CD4-positive, alpha-beta T cell treated with Interleukin-2 at 100 ng/mL for 4 hours (primary cell): ENCODE measurements at places on chromosomes 1 and 21.

DNA sequence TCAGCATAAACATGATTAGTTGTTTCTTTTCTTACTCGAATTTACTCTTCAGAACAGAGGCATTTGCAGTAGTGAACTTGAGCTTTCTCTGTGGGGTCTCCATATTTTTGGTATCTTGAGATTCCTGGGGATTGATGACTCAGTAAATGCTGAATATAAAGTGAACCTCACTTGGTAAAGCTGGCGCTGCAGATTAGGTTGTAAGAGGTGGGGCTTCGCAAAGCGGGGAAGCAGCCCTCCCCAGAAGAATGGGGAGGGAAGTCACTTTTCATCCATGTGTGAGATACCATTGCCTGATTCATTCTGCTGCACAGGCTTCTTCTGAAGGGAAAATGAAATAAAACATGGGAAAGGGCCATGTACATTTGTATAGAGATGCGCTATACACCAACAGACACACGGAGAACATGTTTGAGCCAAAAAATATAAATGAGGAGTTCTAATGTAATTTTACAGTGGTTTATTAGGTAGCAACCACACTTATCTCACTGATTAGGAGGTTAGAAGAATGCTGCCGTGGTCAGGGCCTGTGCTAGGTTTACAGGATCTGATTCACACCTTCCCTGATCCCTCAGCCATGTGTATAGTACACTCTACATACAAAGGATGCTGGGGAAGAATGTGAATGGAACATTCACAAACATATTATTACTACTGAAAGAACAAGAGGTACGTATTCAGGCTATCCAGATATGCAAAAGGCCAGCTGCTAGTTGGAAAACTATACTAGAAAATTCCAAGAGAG is 63.5 kb downstream of the DNTTIP2 start:
- DNase-seq: no peak

- no peak for DNase-seq
These were observed 12.6 kb downstream of the SUCO start for GRCh38 chr1:172545396-172546004.

GRCh38 chr1:114318961-114319360 is 165.3 kb upstream of the SYT6 start:
- no peak for DNase-seq

DNA sequence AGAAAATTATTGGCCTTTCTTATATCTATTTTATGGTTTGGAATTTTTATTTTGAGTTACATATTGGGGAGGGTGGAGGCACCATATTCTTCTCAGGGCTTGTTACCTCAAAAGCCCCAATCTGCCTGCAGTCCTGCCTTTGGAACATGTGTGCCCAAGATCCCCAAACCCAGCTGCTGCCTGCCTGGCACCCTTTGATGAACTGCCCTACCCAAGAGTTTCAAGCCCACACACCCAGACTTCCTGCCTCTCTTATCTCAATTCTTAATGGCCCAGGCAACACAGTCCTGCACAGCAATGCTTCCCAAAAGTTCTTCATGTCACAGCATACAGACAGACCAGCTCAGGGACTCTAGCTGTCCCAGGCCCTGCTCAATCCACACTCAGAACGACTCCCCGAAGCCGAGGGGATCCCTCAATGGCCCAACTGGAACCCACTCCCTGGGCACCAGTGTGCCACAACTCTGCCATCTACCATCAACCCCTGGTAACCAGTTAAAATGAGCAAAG is 19.2 kb downstream of the OLFML2B start:
- no peak for DNase-seq

DNA sequence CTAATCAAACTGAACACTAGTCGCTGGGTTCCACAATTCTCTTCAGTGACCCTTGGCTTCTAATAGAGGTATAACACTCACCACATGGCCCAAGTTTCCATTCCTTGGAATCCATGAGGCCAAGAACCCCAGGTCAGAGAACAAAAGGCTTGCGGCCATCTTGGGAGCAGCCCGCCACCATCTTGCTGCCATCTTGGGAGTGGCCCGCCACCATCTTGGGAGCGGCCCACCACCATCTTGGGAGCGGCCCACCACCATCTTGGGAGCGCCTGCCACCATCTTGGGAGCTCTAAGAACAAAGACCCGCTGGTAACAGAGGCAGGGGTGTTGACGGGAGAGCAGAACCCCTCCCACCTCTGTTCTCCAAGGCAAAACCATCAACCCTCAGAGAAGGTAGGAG is 493.4 kb downstream of the MATN1 start:
- no peak for DNase-seq

- no peak for DNase-seq
These were observed 122.1 kb downstream of the UBR4 start for GRCh38 chr1:19087737-19088594.

DNA sequence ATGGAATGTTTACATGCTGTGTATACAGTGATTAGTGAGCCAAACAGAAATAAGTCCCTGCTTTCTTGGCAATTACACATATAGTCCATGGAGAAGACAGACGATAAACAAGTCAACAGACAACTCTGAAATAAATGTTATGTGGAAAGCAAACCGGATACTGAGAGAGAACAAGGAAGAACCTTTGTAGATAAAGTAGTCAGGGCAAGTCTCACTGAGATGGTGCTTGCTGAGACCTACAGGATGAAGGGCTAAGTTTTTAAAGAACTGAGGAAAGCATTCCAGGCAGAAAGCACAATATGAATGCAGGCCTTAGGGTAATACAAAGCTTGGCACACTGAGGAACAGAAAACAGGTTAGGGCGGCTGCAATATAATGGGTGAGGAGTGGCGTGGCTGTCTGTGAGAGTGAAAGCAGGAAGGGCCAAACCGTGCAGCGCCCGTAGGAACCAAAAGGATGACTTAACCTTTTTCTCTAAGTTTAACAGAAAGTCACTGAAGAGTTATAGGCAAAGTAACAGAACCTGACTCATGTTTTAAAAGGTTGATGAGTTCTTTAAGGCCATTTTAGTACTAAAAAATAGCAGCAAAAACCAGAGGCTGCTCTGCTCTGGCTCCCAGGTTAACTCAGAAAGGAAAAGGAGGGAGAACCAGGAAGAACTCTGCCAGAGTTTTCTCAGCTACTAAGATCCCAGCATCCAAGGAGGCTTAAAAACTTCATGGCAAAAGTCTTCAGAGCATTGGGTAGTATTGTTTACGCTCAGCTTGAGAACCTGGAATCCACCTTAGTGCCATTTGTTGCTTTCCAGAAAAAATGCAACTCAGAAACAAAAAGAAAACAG is 8.7 kb upstream of the TTF2 start:
- peak; percentile 41 for DNase-seq

DNA sequence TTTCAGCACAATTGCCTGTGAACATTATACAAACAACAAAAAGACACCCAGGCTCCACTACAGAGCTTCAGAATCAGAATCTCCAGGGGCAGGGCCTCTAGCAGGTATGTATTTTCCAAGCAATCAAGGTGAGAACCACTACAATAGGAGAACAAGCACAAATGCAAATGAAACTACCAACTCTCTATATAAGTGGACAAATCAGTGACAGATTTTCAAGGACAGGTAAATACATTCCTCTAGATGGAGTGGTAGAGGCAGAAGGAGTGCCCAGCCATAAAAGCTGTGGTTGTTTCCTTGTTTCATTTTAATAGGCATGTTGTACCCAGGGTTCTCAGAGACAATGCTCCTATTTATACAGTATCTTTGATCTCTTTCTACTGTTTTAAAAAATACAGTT is 20.1 kb upstream of the CCDC17 start:
- DNase-seq: no peak

GRCh38 chr1:178057912-178058534 is 35.9 kb upstream of the RASAL2 start:
- DNase-seq: no peak

DNA sequence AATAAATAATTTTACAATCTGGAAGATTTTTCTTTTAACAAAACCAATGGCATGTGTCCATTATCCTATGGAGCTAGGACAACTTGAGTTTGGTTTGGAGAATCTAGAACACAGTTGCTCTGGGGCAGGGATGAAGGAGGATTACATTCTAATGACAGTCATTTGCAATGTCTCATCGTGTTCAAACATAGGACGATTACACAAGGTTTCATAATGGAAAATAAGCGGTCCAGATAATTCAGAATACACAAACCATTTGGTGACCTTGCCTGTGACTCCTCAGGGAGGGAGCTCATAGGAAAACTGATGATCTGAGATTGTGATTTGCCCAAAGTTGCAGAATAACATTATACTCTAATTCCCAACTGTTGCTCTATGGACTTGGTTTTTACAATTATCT is 27.6 kb upstream of the RGL1 start:
- no peak for DNase-seq

GRCh38 chr1:212606395-212607205 is 2.0 kb upstream of the ATF3 start:
- peak; percentile 60 for DNase-seq

GRCh38 chr1:30010506-30011106 is 712.8 kb downstream of the MATN1 start:
- DNase-seq: no peak

DNA sequence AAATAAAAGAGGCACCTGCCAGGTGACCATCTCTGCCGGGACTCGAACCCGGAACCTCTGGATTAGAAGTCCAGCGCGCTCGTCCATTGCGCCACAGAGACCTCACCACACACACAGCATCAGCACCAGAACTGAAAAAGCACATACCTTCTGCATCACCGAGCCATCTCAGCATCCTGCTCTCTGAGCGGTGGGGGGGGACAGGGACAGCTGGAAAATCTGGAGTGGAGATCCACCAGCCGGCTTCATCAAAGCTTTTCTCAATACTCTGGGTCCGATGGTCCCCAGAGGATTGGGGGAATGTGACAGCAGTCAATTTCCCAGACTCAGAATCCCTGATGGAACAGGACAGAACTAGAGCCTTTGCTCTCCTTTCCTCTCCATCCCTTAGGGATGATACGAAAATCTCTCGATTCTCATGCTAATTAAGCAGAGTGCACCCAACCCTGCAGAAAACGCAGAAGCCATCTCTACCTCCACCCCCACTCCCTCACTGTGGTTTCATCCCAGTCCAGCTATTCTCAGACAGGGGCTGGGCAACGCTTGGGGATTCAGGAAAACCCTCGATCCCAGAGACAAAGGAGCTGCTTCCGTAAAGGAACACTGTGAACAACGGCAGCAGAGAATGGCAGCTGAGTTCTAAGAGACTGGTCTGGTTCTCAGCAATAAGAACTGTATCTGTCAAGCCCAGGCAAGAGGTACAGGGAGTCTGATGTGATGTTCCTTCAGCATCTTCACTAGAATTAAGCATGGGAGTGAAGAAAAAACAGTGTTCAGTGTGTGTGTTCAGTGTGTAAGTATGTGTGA is 29.6 kb upstream of the CADM3 start:
- no peak for DNase-seq

GRCh38 chr1:157520386-157520935 is 31.9 kb downstream of the FCRL5 start:
- DNase-seq: no peak

- no peak for DNase-seq
These were observed 424.9 kb downstream of the ADGRL2 start for GRCh38 chr1:82225421-82226185.

DNA sequence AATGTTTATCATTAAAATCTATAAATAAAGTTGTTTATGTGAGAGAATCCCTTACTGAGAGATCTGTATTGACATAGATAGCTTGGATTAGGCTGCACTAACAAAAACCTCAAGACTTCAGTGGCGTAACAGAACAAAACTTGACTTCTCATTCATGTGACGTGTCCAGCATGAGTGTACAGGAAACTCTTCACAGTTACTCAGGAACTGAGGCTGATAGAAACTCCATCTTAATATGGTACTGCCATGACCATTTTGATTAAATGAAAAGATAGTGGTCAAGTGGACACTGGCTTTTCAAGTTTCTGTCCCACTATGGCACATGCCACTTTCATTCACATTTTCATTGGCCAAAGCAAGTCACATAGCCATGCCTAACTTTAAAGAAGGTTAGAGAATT is 3.7 kb downstream of the ST3GAL3 start:
- no peak for DNase-seq

DNA sequence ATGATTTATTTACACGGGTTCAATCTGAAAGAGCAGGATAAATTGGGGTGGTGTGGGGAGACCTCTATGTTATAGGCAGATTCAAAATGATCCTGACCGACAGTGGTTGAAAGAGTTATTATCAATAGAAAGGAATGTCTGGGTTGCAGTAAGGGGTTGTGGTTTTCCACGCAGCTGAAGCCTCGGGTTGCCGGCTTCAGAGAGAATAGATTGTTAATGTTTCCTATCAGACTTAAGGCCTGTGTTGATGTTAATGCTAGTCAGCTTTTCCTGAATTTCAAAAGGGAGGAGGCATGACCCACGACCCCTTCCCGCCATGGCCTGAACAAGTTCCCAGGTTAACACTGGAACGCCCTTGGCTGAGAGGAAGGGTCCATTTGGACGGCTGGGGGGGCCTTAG is 2.2 kb upstream of the UBE2J2 start:
- no peak for DNase-seq

DNA sequence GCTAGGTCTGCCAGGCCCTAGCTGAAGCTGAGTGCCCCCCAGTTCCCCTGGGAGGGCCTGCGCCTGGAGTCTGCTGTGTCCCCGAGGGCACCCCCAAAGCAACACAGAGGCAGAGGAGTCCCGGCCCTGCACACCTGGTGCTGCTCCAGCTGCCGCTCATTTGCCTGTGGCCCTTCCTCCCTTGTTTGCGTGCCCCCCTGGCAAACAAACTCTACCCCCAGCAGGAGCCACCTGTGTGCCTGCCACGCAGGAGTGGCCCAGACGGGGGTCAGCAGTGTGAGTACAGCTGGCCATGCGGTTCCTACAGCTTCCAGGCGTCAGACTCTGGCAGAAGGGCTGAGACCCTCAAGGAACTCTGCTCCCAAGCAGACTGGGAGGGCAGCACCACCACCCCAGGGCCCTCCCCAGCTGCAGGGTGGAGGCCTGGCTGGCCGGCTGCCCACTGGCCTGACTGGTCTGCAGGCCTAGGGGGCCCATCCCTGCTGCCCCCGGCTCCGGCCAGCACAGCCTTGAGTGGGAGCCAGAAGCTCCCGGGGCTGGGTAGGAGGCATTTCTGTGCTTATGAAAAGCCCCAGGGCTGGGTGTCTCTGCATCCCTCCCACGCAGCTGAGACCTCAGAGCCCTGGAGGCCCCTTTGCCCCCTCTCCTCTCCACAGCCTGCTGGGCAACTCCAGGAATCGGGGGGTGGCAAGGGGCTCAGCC is 563 bp upstream of the TAS1R3 start:
- no peak for DNase-seq

GRCh38 chr1:35506960-35507912 is 50.0 kb downstream of the KIAA0319L start:
- DNase-seq: peak; percentile 15

DNA sequence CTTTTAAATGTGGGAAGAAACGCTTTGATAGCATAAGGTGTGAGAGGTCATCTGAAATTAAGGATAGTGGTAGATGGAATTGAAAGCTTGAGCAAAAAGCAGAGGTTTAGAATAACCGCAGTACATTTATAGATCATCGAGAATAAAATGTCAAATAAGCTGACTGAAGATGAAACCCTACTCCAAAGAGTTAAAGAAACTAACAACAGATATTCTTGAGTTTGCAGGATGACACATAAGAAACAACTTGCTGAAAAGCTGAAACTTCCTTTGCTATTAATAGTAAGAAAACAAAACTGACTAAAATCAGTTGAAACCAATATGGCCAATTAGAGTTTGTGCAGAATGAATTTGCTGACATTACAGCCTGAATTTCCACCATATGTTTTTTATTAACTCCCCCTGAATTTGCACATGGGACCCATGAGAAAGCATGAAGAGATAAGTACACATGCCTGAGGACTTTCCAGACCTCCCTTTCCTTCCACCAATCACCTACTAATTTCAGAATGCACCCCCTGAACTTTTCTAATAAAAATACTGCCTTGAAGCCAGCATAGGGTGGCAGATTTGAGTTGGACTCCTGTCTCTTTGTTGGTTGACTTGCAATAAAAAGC is 1.7 kb upstream of the C1orf185 start:
- no peak for DNase-seq

GRCh38 chr1:160863774-160864131 is 1.1 kb upstream of the CD244 start:
- DNase-seq: no peak
